ENCODE measurements at places on chromosomes 3 and 15.

GRCh38 chr3:195388380-195388779 lies 54.4 kb downstream of the ACAP2 start:
- DNase-seq = no peak

DNA sequence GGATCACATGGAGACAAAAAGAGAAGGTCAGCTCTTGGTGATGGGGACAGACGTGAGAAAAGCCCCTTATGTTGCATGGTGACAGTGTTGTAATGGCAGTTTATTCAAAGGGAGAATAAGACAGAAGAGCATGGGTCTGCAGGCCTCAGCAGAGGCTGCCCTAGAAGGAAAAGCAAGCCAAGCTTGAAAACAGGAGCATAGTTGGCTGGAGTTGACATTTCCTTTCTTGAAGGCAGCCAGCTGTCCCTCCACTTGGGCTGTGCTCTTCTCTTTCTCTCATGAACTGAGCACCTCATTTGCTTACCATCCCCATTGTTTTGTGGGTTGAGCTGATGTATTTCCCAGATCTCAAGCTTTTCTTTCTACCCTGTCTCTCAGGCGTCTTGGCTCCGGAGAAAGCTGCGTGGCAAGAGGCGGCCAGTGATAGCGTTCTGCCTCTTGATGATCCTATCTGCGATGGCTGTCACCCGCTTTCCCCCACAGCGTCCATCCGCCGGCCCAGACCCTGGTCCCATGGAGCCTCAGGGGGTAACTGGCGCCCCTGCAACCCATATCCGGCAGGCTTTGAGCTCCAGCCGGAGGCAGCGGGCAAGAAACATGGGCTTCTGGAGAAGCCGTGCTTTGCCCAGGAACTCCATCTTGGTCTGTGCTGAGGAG lies 52.9 kb downstream of the GASK1A start:
- DNase-seq = no peak

GRCh38 chr15:82900511-82901060 lies 51.9 kb downstream of the HOMER2 start:
- no peak for DNase-seq

DNA sequence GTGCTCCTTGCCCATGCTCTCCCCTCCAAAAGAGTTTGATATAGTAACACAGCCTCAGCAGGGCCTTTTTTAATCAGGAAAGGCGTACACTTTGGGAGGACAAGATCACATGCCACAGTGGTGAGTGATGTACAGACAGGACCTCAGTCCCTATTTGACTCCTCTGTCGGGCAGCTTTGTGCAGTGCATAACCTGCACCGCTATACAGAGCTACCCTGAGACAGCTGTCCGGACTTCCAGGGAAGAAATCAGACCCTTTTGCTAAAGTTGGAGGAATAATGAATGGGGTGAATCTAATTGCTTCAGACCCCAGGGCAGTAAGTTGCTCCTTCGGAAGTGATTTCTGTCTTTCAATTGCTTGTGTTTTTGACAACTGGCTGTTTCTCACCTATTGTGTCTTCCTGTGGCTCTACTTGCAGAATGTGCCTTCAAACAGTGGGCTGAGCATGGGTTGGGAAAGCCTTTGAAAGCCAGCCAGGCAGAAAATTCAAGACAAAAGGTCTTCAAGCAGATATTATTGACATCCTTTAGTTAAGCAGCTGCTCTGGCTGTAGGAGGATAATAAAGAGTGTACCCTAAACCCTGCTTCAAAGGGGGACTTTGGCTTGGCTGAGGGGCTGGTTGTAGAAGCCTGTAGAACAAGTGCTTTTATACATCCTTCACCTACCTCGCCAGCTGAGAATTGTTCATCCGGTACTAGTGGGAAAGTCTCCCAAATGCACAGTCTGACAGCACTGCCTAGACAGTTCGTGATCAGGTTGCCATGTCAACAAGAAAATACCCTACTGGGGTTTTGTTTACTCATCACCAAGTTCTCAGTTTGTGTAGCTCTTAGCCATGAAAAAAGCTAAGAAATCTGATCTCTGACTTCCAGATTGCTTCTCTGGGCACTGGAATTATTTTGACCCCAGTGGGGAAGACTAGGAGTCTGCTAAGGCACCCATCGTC lies 35.1 kb downstream of the SNTN start:
- DNase-seq = no peak

GRCh38 chr3:98966862-98967546 lies 65.5 kb upstream of the DCBLD2 start:
- no peak for DNase-seq

- no peak for DNase-seq
Observed at GRCh38 chr3:171028025-171028778, 1.7 kb upstream of the SLC2A2 start.

GRCh38 chr3:61912158-61912557 lies 350.8 kb downstream of the PTPRG start:
- no peak for DNase-seq

DNA sequence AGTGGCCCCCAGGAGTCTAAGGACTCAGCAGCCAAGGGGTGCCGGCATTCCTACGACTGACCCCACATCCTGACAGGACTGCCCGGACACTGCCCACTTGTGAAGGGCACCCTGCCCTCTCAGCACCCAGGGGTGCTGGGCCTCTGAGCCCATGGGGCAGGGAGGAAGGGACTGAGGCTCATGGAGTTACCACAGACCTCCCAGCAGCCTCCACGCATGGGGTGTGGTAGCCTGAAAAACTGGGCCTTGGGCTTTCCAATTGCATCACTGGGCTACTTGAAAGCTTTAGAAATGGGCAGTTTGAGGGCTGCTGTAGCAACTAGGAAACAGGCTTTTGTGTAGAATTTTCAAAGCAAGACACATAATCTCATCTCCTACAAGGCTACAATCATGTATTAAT lies 13.2 kb downstream of the TKT start:
- DNase-seq = no peak

GRCh38 chr3:177374323-177374722 lies 177.0 kb upstream of the TBL1XR1 start:
- no peak for DNase-seq

DNA sequence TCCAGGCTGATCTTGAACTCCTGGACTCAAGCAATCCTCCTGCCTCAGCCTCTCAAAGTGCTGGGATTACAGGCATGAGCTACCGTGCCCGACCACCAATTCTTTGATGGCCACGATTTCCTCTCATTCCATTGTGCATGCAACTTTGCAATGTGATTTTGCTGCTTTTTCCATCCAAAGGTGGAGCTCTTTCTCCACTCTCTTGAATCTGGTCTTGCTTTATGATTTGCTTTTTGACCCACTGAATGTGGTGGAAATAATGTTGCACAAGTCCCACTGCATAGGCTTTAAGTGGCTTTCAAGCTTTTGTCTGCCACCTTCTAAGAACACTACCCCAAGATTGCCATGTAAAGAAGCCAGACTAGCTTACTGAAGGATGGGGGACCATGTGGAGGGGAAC lies 10.6 kb downstream of the RPS27L start:
- DNase-seq = no peak

DNA sequence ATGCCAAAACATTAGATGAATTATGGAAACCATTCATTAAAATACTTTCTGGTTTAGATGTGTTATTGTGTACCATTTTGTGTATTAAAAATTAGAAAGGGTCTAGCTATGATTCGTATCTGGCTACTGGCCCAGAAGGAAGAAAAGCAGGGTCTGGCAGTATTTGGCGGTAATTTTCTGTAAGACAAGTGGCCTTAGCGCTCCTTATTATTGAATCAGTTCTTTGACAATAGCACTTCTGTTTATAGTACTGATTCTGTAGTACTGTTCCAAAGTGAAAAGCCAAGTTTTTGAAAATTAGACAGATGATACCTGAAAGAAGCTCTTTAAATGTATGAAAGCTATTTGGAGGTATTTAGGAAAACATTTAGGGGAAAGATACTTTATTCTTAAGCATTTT lies 10.2 kb downstream of the GLCE start:
- no peak for DNase-seq

DNA sequence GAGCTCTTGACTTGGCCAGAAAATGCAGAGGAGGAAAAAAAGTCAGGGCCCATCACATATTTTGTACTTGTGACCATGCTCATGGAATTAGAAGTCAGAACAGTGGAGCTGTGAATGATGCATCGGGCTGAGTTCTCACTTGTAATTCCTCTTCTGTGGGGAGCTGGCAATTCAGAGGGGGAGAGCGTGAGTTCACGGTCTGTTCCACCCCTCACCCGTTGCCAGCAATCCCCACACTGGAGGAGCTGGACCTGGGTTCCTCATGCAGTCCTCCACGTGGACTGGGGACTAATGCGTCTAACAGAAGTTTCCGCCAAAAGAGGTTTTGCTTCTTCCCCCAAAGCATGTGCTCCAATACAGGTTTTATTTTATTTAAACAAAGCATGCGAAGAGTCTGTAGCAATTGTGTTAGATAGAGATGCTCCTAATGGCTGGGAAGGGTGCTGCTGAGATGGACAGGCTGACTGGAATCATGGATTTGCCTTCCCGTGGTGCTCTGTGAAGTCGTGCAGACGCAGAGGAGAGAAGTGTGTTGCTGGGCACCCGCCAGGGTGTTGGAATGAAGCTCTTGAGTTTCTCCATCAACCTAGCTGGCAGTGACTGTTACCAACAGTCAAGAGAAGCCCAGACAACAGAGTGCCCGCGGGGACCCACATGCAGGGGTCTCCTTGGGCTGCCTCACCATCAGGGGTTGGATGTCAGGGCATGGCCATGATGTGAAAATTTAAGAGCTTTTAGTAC lies 77.4 kb upstream of the PCSK6 start:
- no peak for DNase-seq

- no peak for DNase-seq
Observed at GRCh38 chr3:194262176-194262924, 88.8 kb downstream of the CPN2 start.

GRCh38 chr3:33447958-33448357 lies 7.8 kb upstream of the UBP1 start:
- no peak for DNase-seq

DNA sequence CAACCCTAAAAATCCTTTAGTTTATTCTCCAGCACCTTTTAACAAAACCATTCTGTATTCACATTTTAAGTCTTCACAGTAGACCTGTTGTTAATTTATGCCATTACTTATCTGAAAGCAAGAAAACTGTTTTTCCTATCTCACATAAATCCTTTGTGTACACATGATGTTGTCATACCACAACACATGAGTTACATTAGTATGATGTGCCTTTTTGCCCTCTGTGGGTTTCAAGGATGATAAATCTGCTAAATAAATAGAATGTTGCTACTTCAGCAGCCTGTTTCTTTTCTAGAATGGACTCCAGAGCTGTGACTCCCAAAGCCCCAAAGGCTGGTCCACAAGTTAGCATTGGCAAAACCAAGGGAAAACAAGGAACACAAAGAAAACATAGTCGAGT lies 151.6 kb downstream of the SERPINI1 start:
- no peak for DNase-seq

DNA sequence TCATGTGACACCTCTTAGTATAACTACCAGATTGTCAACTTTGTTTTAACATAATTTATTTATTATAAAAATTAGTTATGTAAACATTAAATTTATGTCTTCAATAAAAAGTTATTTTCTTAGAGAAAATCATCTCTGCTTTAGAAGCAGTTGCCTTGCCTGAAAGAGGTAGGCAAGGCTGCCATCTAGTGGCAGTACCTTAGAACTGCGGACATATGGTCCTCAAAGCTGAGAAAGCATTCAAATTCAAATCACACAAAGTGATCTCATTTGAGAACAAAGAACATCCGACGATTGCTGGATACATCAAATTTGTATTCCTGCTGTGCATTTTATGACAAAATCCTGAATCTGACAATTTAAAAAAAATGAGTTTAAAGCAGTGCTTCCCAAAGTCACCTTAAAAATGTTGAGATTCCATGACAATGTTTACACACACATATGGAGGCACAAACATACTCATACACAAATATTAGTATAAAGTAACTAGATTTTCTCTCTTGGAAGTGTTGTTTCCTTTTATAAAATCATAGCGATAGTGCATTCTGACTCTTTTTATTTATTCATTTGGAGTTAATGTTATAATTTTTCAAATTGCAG lies 617.4 kb downstream of the CADM2 start:
- peak; percentile 2 for DNase-seq

- DNase-seq = no peak
Observed at GRCh38 chr15:70049701-70050301, 47.9 kb downstream of the TLE3 start.

DNA sequence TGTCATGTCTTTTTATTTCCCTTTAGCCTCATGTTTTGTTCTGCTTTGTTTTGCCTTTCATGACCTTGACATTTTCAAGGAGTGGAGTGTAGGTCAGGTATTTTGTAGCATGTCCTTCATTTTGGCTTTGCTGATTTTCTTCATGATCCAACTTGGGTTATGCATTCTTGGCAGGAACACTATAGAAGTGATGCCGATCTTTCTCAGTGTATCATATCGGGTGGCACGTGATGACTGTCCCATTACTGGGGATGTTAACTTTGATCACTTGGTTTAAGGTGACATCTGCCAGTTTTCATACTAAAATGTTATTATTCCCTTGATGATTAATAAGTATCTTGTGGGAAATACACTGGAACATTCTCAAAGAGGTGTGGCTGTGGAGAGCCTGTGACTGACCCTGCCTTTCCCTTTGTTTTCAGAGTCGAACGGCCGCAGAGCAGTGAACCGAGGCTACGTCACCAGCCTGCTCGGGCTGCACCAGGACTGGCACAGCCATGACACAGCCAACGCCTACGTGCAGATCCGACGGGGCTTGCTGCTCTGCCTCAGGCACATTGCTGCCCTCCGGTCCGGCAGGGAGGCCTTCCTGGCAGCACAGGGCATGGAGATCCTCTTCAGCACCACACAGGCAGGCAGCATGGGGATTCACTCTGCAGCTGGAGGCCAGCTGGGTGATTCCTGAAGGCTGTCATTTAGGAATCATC lies 167.7 kb downstream of the AGBL1 start:
- no peak for DNase-seq

- no peak for DNase-seq
Observed at GRCh38 chr3:153756816-153757215, 364.4 kb upstream of the ARHGEF26 start.

- DNase-seq = no peak
Observed at GRCh38 chr15:48641416-48641815, 4.1 kb downstream of the FBN1 start.

DNA sequence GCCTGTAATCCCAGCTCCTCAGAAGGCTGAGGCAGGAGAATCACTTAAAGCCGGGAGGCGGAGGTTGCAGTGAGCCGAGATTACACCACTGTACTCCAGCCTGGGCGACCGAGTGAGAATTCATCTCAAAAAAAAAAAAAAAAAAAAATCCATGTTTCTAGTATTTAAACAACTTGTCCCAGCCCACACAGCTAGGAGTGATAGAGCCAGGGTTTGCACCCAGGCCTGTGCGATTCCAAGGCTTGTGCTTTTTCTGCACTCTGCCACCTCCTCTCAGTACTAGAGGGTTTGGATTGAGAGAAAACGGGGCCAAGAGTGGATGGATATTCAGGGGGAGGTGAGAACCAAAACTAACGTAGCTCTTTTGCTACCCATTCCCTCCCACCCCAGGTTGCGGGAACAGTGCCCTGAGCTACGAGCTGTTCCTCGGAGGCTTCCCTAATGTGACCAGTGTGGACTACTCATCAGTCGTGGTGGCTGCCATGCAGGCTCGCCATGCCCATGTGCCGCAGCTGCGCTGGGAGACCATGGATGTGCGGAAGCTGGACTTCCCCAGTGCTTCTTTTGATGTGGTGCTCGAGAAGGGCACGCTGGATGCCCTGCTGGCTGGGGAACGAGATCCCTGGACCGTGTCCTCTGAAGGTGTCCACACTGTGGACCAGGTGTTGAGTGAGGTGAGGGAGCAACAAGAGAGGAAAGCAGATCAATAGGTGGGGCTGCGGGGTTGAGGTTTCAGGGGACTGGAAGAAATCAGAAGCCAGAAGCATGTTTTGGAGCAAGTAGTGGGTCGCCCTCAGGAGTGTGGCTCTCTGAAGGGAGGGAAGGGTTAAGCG lies 4.1 kb downstream of the CAMK2N2 start:
- DNase-seq = no peak

- no peak for DNase-seq
Observed at GRCh38 chr3:144028798-144029411, 57.3 kb downstream of the DIPK2A start.

All from stimulated activated CD8-positive, alpha-beta memory T cell treated with anti-CD3 and anti-CD28 coated beads, Interleukin-7, amount 100 ng/mL, for 1 hour (primary cell).